ENCODE measurements at places on chromosomes 1 and 21.

- no peak for DNase-seq
Observed at GRCh38 chr1:119220991-119221390, 80.5 kb upstream of the WARS2 start.

DNA sequence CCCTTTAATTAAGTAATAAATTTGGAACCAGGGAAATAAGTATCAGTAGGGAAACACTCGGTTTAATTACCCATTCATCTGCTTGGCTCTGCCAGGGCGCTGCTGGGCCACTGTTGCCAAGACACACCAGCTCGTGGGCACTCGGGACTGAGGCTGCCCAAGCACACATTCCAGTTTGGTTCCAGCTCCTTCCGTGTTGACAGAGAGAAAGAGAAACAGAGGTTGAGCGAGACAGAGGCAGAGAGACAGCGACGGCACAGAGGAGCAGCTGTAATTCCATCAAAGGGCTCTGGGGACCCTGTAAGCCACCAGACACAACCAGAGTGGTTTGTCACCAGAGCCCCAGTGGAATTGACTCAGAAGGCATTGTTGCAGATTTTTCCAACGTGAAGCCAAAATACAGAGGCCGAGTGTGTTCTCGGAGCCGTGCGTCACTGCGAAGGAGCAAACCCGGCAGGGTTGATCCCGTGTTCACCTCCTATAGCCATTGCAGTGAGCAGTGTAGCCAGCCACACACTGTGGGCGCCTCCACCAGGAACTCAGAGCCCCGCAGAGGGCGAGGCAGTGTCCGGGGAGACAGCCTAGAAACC lies 33.5 kb downstream of the SYF2 start:
- no peak for DNase-seq

- no peak for DNase-seq
Observed at GRCh38 chr1:153791648-153792253, 16.5 kb downstream of the SLC27A3 start.

DNA sequence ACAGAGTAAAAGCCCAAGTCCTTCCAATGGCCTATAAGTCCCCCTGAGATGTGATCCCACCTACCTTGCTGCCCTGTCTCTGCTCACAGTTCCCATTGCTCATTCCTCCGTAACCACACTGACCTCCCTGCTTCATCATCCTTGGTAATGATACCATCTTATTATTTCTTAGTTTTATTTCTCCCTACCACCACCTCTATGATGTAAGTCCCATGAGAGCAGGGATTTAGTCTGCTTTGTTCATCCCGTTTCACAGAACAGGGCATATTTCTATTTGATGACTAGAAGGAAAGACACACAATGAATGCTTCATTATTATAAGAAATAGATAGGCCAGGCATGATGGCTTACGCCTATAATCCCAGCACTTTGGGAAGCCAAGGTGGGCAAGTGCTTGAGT lies 22.5 kb downstream of the NIBAN1 start:
- no peak for DNase-seq

GRCh38 chr1:207913951-207914350 lies 3.0 kb upstream of the CD34 start:
- no peak for DNase-seq

- DNase-seq = no peak
Observed at GRCh38 chr1:168469690-168470089, 74.1 kb downstream of the XCL2 start.

GRCh38 chr1:226688808-226689207 lies 50.3 kb downstream of the ITPKB start:
- no peak for DNase-seq

- no peak for DNase-seq
Observed at GRCh38 chr1:50705699-50706098, 254.4 kb downstream of the FAF1 start.

Measured in GM12892 (cell line).